ENCODE measurements at places on chromosomes 2 and 18.

DNA sequence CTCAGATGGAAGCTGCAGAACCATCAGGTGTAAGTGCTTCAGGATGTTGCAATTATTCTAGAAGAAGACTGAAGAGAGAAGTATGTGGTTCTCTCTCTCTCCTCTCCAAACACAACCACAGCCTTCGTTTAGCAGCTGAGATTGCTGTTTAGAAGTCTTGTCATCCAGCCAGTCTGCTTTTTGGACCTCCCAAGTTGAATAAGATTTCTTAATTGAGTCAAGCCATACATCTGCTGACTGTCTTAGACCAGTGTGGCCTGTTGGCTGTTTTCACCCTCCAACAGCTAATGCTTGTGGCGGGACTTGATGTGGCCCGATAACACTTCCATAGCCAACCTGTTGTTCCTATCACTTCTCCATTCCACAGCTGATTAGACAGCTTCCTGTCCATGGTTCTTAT, 91.3 kb upstream of the TMEM17 start:
- no peak for DNase-seq

DNA sequence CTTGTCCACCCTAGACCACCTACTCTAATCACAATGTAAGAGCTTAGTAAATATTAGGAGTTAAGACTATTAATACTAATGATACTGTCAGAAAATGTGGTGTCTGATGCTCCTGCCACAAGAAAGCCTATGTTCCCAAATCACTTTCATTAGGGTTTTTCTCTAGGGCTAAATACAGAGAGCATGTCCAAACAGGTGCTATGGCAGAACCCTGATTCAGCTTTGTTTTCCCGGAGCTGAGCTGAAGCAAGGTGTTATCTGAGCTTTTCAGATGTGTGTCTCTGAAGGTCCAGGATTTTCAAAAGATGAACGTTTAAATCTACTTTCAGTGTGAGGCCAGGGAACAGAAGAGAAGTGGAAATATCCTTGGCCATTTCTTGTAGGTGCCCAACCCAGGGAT, 40.6 kb downstream of the CPO start:
- no peak for DNase-seq

DNA sequence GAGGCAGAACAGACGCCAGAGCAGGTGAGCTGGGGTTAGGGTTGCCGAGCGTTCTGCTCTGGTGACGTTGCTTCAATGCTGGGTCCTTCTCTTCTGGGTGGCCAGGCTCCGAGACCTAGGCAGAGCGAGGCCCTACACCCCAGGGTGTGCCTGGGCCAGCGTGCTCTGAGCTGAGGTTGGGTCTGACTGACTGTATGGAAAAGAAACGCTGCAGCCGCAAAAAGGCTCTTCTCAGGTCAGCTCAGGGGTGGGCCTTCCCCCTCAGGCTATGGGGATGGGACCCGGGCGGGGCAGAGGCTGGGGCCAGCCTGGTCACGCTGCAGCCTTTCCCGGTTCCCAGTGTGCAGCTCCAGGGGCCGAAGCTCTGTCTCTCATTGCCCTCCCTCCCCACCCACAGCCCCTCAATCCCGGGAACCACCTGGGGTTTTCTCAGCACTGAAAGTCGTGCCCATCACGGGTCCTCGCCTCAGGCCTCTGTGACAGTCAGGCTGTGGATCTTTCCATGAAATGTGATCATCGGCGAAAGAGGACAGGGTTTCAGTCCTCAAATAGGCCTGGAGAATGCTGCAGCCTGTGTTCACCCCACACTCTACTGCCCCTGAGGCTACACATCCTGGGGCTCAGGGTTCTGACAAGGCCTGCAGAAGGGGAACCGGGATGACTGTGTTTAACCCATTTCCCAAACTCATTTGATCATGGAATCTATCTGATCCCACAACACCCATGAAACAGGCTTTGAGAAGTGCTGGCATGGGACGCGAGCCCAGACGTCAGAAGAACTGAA, 19.4 kb downstream of the CYP26B1 start:
- DNase-seq, result no peak

GRCh38 chr2:166627893-166628292, 133.8 kb upstream of the SCN7A start:
- no peak for DNase-seq

- no peak for DNase-seq
Measured at GRCh38 chr18:5772306-5773105, 122.8 kb downstream of the TMEM200C start.

GRCh38 chr2:45171136-45171501, 161.9 kb upstream of the SIX2 start:
- no peak for DNase-seq

GRCh38 chr2:118523761-118524160, 323.7 kb downstream of the EN1 start:
- DNase-seq, result no peak

GRCh38 chr18:79875531-79875919, 75.9 kb downstream of the SLC66A2 start:
- DNase-seq, result no peak

GRCh38 chr2:515441-516127, 161.6 kb downstream of the TMEM18 start:
- DNase-seq, result no peak

DNA sequence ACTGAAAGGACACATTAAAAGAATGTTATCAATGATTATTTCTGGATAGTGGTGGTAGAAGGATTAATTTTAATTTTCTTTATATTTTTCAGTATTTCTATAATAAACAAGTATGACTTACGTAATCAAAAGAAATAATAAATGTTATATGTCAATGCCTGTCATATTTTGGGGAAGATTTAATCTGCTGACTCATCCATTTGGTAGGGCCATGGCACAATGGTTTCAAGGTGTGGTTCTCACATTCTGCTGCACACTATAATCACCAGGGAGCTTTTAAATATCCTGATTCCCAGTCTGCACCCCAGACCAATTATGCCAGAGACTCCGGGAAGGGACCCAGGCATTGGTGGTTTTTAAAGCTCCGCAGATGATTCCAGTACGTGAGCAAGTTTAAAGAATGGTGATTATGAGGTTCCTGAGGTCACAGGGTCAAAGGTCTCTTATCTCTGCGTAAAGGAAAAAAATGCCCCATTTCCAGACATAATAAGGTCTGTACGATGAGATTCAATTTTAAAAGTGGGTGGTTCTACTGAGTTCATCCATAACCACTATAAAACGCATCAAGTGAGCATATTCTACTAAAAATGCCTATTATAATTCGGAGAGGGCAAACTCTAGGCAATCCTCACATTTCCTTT, 27.2 kb downstream of the WIPF1 start:
- no peak for DNase-seq

DNA sequence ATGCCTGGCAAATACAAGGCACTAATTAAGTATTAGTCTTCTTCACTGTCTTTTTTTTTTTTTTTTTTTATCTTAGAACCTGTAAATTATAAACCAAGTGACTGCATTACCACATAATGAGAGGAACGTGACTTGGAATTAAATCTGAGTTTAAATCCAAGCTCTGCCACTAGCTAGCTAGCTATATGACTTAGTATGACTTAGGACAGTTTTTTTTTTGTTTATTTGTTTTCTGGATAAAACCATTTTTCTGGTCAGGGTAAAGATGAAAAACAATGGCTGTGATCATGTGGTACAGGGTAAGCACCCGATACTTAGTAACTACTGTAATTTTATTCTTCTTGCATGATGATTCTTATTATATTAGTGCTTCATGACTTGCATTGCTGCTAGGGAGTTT, 191.8 kb upstream of the LRRTM1 start:
- no peak for DNase-seq

- DNase-seq, result no peak
Measured at GRCh38 chr2:232203166-232203891, 175.2 kb upstream of the ALPP start.

- no peak for DNase-seq
Measured at GRCh38 chr2:115552726-115553125, 1110.3 kb downstream of the DPP10 start.

DNA sequence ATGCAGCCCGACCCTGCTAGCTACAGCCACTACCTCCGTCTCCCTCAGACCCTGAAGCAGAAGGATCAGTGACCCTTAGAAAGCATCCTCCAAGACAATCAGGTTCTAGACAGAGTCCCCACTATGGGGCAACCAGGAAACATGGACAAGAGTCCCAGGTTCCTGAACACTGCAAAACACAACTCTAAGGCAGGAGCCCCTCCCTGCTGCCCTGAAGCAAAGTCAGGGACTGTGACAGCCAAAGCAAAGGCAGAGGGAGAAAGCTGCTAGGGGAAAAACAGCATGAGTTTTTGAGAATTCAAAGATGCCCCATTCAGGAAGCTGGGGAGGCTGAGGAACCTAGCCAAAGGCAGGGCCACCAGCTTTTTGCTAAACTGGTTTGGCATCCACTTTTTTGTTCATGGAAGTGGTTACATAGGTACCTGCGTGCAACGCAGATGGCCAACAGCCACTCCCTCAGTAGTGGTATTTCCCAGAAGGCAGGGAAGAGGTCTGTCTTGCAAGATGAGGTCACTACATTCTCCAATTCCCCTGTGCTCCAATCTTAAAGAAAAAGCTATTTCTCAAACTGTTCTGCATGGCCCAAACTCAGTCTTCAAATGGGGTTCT, 33.2 kb downstream of the MYO5B start:
- DNase-seq, result no peak

GRCh38 chr18:55863391-55863706, 275.4 kb upstream of the TCF4 start:
- no peak for DNase-seq

GRCh38 chr18:34649080-34649479, 61.0 kb upstream of the DTNA start:
- no peak for DNase-seq

DNA sequence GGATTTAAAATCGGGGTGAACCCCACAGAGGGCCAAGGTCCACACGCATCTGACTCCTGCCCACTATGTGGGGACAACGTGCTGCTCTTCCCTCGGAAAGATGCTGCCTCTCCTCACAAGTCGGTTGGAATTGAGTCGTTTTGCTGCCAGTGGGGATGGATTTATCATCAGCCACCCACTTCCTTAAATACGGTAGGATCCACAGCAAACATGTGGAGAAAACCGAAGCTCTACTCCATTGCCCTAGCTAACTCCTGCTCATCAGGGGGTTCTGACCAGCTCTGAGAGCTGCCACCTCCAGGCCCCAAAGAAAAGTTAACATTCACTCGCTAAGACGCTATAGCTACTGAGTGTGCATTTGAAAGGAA, 80.9 kb downstream of the CHRNA1 start:
- peak; percentile 67 for DNase-seq

DNA sequence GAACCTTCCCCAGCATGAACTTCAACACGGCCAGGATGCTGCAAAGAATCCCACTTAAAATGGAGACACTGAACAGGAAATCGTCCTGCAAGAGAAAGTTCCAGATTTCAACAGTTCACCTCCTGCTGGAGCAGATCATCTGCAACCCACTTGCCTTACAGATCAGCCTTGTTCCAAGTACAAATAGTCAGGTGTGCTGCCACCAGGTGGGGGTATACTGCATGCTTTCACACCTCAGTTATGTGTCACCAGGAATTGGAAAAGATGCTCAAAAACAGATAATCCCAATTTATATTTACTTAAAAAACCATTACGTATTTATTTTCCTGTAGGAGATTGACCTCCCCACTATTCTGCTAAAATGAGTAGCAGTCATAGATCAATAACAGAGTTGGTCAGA, 212.3 kb downstream of the MGAT5 start:
- DNase-seq, result peak; percentile 37

- DNase-seq, result no peak
Measured at GRCh38 chr2:165863810-165864261, 69.8 kb upstream of the GALNT3 start.

DNA sequence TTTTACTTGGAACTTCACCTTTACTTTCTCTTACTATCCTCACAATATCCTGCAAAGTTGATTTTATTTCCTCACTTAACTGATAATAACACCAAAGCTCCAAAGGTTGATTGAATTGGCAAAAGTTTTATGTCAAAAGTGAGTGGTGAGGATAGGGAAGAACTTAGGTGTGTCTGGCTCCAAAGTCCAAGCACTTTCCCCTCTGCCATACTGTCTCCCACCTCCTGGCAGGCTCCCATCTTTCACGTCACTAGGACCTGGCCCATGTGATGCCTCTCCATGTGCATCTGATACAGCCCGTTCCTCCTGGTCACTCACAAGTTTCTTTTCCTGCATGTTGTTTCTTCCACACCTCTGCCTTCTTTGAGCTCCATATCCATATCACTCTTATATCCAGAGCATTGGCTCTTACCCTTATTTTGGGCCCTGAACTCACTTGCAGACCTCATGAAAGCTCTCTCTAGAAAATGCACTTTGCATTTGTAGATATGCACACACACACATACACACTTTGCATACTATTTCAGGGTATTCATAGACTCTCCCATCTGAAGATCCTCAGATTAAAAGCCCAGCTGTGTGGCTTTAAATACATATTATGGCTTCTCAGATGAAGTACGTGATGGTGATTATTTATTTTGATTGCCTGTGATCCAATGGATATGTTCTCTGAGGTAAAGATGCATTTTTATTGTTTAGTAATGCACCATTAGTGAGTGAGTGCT, 12.3 kb downstream of the MEP1B start:
- no peak for DNase-seq

DNA sequence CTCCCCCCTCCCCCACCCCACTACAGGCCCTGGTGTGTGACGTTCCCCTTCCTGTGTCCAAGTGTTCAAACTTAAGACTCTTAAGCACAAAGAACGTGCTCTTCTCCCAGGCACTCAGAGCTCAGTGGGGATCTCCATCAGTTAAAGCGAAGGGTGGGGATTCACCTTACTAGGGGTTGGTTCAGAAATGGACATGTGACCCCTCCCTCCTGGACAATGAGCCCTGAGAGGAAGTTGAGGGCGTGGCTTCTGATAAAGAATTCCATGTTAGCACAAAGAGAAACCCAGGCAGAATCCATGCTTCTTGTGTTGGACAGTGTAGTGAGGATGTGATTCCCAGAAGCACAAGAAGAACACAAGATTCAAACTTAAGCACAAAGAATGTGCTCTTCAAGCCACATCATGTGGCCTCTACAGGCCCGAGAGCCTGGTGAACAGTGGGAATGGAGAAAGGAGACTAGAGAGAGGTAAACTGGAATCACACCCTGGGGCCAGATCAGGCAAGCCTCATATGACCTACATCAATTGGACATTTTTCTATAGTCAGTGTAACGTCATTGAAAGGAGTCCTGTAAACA, 78.1 kb upstream of the TTC39C start:
- DNase-seq, result peak; percentile 8

DNA sequence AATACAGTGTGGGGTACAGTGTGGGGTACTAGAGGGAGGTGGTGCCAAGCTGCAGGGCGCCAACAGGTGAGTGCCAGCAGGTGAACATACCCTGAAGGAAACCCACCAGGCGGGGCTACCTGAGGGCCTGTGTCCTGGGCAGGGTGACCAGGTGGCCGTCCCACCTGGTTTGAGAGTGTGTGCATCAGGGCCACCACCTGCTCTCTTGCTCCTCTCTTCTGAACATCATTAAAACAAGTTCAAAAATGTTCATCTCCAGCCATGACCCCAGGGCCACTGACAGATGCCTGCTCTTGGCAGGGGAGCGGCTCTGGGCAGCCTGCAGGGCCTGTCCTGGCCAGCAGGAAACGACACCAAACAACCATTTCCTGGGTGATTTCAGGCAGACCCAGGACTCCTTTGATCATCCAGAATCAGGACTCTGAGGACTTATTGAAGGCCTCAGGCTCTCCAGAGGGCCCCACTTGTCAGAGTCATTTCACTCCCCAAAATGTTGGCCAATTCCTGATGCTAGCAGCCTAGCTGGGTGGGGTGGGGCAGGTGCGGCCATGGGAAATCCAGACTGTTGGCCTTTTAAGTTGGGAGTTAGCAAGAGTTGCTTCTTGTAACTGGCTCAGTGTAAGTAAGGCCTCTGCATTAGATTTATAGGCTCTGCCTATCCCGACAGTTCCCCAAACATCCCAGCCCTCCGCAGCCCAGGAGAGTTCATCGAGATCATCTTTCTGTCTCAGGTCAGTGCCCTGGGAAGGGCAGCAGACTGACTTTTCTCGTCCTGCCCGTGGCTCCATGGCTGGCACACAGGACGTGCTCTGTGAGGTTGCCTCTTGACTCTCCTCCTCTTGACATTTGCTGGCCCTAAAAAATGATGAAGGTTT, 111.5 kb upstream of the ZNF236 start:
- peak; percentile 8 for DNase-seq
